CD14-positive monocyte (primary cell): ENCODE measurements at places on chromosomes 16 and 17. TPM values are rescaled to one million over a fixed set of nuclear protein-coding genes. Genes with fewer than 3 reads are reported as not detected.
A peak's percentile ranks its signal among the peaks of the same experiment; 100 is the strongest.

- peak; percentile 80 for DNase-seq
- H3K4me3 ChIP-seq, result peak overlapping the region; percentile 95
These were observed 1.2 kb downstream of the TMC6 start for GRCh38 chr17:78127239-78127887.

GRCh38 chr17:45093444-45094110 lies 32.5 kb downstream of the NMT1 start:
- H3K36me3 ChIP-seq, result peaks cover 100% of the 10 kb centered on the region
- no peak overlapping the region for H3K4me3 ChIP-seq
- no peaks in the 10 kb centered on the region for H3K4me1 ChIP-seq
- no peaks in the 10 kb centered on the region for H3K27me3 ChIP-seq
- DNase-seq, result no peak

DNA sequence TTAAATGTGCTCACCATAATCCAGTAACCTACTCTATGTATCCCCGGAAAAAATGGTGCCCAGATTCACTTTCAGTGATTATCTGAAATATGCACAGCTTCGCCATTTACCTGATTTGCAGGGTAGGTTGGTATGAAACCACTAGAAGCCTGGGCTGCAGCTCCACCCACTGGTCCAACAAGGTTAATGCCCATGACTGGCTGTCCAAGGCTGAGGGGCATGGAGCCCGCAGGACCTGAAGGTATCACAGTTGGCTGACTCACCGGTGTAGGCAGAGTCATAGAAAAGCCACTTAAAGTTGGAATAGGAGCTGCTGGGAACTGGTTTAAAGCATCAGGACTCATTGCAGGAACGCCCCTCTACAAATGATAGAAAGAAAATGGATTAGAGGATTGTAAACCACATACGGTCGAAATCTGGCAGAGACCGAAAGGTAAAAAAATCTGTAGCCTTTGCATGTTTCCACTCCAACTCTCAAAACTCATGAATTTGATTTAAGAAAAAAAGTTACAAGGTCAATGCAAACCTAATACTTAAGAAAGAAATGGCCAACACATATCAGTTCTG lies 38.6 kb downstream of the SYNRG start:
- DNase-seq, result peak; percentile 3
- no peaks in the 10 kb centered on the region for H3K27me3 ChIP-seq
- no peak overlapping the region for H3K27ac ChIP-seq
- H3K36me3 ChIP-seq, result peaks cover 92% of the 10 kb centered on the region

DNA sequence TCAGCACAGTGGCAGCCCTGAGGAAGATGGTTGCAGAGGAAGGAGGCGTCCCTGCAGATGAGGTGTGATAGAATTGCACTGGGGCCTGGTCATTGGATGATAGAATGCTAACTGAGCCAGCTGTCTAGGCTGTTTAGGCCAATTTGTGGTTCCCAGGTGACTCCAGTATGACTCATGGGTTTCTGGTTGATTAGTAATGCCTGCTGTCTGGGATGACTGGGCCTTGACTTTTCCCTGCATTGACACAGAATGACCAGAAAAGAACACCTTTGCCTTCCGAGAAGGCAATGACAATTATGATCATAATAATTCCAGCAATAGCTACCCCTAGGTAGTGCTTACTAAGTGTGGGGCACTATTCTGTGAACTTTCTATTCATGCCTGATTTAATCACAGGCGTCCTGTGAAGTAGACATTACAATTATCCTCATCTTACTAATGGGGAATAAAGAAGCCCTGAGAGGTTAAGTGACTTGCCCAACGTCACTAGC lies 31.5 kb downstream of the USP43 start:
- no peaks in the 10 kb centered on the region for H3K4me1 ChIP-seq
- H3K4me3 ChIP-seq, result no peak overlapping the region
- no peak for DNase-seq
- H3K27ac ChIP-seq, result no peak overlapping the region
- no peaks in the 10 kb centered on the region for H3K36me3 ChIP-seq

DNA sequence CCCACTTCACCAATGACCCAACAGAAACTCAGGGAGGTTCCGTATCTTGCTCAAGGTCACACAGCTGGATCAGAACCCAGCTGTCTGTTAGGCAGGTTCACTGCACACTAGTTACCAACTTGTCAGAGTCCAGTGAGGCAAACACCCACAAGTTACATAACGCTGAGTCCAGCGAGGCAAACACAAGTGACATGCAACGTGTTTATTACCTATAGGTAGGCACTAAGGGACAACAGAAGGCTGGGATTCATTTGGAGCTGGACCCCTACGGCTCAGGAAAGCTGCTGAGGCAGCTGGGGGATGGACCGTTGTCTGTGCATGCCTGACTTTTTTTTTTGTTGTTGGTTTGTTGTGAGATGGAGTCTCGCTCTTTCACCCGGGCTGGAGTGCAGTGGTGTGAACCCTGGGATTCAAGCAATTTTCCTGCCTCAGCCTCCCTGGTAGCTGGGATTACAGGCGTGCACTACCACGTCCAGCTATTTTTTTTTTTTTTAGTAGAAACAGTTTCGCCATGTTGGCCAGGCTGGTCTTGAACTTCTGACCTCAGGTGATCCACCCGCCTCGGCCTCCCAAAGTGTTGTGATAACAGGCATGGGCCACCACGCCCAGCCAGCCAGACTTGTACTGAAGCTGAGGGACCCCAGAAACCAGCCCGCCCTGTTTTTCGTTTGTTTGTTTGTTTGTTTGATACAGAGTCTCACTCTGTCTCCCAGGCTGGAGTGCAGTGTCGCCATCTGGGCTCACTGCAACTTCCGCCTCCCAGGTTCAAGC lies 1.9 kb upstream of the RSAD1 start:
- H3K36me3 ChIP-seq, result no peaks in the 10 kb centered on the region
- no peak for DNase-seq
- H3K27me3 ChIP-seq, result peaks cover 6% of the 10 kb centered on the region
- H3K4me1 ChIP-seq, result peaks cover 31% of the 10 kb centered on the region
- H3K27ac ChIP-seq, result no peak overlapping the region

DNA sequence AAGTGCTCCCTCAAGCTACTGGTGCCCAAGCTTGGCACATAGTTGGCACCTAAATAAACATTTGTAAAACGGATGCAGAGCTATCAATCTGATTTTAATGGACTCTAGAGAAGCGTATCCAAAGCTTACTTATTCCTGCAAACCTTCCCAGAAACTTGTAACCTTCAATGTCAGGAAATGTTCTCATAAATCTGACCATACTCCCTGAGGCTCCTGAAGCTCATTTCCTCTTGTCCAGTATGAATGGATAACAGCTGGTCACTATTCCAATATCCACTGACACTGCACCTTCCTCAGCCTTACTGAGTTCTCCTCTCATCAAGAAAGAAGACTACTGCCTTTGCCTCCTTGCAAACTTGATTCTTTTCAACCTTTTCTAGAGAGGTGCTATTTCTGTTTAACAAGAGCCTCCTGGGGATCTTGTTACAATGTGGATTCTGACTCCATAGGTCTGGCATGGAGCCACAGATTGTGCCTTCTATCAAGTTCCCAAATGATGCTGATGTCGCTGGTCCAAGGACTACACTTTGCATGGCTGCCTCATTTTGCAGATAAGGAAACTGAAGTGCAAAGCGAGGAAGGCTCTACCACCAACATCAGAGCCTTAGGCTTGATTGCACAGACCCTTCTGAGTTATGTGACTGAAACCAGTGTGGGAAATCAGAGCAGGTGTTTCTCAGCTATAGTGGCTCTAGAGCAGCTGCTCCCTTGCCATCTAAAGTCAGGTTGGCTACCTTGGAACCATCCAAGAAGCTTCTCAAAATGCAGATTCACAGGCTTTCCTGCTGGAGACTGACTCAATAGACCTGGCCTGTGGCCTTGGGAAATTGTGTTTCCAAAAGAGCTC lies 377.8 kb downstream of the SOX9 start:
- no peaks in the 10 kb centered on the region for H3K4me1 ChIP-seq
- H3K4me3 ChIP-seq, result no peak overlapping the region
- H3K27ac ChIP-seq, result no peak overlapping the region

DNA sequence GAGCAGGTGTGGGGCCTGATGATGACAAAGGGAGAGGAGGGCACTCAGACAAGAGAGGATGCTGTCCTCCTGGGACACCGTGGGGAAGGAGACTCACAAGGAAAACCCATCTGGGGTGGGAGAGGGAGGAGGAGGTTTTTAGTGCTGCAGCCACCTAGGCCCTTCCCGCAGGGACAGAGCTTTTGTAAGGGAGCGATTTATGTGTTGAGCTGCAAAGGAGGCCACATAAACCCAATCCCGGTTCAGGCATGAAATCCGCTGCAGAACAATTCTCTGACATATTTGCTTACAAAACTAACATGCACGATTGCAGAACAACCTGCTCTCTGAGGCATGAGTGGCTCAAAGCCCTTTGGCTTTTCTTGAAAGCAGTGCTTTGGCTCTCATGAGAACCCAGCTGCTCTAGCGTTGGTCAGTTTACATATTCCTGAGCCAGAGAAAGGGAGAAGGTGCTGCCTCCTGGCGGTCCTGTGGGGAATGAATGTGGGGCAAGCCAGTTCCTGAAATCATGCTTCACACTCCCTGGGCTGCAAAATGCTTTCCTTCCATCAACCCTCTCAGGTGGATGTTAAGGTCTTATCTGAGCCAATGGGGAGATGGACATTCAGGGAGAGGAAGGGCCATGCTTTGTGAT lies 122.4 kb upstream of the NLRP1 start:
- H3K36me3 ChIP-seq, result no peaks in the 10 kb centered on the region
- no peak overlapping the region for H3K27ac ChIP-seq
- no peaks in the 10 kb centered on the region for H3K4me1 ChIP-seq

DNA sequence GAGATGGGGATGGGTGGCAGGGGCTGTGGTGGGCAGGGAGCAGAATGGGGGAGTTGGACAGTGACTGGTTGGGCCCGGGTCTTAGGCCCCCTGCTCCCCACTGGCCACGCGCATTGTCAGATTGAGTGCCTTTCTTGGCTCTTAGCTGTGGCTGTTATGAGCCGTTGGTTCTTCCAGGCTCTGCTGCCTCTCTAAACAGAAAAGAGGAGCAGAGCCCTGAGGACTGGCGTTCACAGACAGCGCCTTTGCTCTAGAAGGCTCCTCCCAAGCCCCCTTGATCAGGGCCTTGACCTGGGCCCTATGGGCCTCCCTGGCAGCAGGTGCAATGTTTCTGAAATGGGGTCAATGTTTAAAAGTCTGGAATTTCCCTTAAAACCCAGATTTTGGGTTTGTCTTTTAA lies 14.8 kb upstream of the NUDT16L1 start:
- no peak for DNase-seq
- no peaks in the 10 kb centered on the region for H3K27me3 ChIP-seq
- H3K27ac ChIP-seq, result peak overlapping the region; percentile 94
- peaks cover 46% of the 10 kb centered on the region for H3K4me1 ChIP-seq
- no peak overlapping the region for H3K4me3 ChIP-seq

- H3K4me3 ChIP-seq, result peak overlapping the region; percentile 94
- peak overlapping the region; percentile 55 for H3K27ac ChIP-seq
- peak; percentile 42 for DNase-seq
- peaks cover 15% of the 10 kb centered on the region for H3K27me3 ChIP-seq
These were observed 858 bp downstream of the MMD start for GRCh38 chr17:55420776-55421178.

GRCh38 chr17:14359163-14360020 lies 58.5 kb downstream of the HS3ST3B1 start:
- peak overlapping the region; percentile 49 for H3K27ac ChIP-seq
- no peaks in the 10 kb centered on the region for H3K36me3 ChIP-seq
- H3K4me3 ChIP-seq, result peak overlapping the region; percentile 49
- peaks cover 27% of the 10 kb centered on the region for H3K4me1 ChIP-seq
- no peaks in the 10 kb centered on the region for H3K27me3 ChIP-seq
- DNase-seq, result peak; percentile 90

- no peak overlapping the region for H3K4me3 ChIP-seq
- H3K27me3 ChIP-seq, result no peaks in the 10 kb centered on the region
- H3K27ac ChIP-seq, result no peak overlapping the region
- H3K36me3 ChIP-seq, result no peaks in the 10 kb centered on the region
- DNase-seq, result no peak
These were observed 122.4 kb downstream of the USP31 start for GRCh38 chr16:23026784-23027362.

- no peak for DNase-seq
- H3K27ac ChIP-seq, result no peak overlapping the region
- no peaks in the 10 kb centered on the region for H3K36me3 ChIP-seq
- H3K27me3 ChIP-seq, result no peaks in the 10 kb centered on the region
These were observed 93.8 kb downstream of the USP31 start for GRCh38 chr16:23055481-23055880.

DNA sequence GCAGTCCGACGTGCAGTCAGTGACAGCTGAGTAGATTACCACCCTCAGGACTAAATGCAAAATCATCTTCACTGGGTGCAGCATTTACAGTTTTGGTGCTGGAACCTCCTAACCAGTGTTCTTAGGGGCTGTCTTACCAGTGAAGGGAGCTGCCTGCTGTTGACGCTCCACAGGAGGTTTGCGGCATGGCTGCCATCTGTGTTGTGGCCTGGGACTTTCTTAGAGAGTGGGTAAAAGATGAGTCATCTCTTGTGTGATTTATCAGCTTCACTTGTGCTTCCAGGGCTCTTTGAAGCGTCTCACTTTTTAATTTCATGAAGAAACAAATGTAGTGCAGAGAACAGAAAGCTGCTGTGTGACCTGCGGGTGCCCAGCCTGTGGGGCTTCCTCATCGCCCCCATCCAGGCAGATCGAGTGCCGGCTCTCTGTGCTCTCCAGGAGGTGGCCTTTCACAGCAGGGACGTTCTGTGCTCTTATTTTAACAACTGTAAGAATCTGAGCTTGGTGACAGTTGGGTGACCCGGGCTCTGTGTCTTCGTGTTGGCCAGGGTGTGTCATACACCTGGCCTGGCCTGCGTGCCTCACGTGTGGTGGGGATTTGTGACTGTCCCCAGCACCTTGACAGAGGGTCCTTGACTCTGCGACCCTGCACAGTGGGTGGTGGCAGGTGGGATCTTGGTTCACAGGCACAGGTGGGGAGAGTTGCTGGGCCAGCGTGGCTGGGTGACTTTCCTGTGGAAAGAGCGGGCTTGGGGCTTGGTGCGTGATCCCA lies 24.3 kb upstream of the ZNF750 start:
- no peak overlapping the region for H3K4me3 ChIP-seq
- peak; percentile 19 for DNase-seq
- peaks cover 32% of the 10 kb centered on the region for H3K4me1 ChIP-seq

- H3K27ac ChIP-seq, result no peak overlapping the region
- H3K27me3 ChIP-seq, result no peaks in the 10 kb centered on the region
- peak; percentile 33 for DNase-seq
These were observed 50.4 kb downstream of the OR1D5 start for GRCh38 chr17:3012926-3013581.

DNA sequence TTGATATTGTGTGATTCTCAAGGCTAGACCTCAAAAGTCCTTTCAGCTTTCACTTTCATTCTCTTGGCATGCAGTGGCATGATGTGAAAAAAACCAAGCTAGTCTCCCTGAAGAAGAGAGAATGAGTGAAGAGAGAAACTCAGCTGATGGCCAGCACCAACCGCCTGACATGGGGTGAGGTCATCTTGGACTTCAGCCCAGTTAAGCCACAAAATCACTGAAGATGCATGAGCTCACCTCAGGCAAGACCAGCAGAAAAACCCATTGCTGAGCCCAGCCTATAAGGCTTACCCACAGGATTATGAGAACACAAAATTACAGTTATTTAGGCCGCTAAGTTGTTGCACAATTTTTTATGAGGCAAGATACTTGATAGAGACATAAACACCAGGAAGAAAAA lies 496.5 kb downstream of the TOX3 start:
- H3K27ac ChIP-seq, result no peak overlapping the region
- no peaks in the 10 kb centered on the region for H3K4me1 ChIP-seq
- no peaks in the 10 kb centered on the region for H3K27me3 ChIP-seq
- DNase-seq, result no peak
- no peak overlapping the region for H3K4me3 ChIP-seq

The TMEM97 gene
- 0.39 and 1.3 TPM in 2 replicates for polyA plus RNA-seq

The KRTAP3-1 gene
- not detected for polyA plus RNA-seq

The QRICH2 gene
- not detected for polyA plus RNA-seq

The HELZ gene
- polyA plus RNA-seq, result 44.1 TPM

The TLK2 gene
- 4.3 TPM for polyA plus RNA-seq

The TMEM235 gene
- polyA plus RNA-seq, result not detected

The CCL23 gene
- polyA plus RNA-seq, result 0.31 and 0.70 TPM in 2 replicates

The PIMREG gene
- polyA plus RNA-seq, result not detected in 2 replicates

The COG4 gene
- 40.6 and 42.9 TPM in 2 replicates for polyA plus RNA-seq

The SLC7A6OS gene
- 10.5 TPM for polyA plus RNA-seq

The SLC47A1 gene
- polyA plus RNA-seq, result 0.39 and 0.49 TPM in 2 replicates
